ENCODE measurements at places on chromosomes 6 and 20.

DNA sequence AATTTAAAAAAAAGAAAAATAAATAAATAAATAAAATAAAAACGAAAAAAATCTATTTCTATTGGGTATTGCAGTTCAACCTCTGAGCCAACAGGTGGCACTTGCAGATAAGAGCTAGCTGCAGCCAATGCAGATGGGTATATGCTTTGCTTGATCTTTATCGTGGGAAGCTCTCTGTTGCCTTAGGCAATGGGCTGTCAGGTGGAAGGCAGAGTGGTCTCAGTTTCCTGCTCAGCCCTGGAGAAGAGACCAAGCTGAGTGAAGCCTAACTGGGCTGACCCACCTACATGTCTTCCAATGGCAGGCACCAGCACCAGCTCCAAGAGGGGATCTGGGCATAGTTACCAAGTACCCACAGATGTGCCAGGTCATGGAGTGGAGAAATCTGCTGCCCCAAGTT lies 95.0 kb downstream of the AK9 start:
- no peak for DNase-seq

DNA sequence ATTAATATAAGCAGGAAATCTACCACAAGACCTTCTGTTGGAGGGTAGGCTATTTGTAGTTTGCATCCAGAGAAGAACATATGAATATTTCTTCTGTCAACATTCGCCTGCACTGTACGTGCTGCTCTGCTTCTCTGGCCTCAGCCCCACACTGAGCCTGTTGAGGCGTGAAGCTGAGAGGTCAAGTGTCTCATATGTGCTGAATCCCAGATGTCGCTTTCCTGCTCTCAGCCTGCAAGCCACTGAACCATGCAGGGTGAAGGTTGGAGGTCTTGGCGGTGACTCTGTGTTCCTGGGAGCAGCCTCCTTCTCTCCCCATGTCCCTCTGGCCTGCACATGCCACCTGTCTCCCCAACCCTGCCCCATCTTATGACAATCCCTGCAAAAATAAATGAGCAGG lies 83.6 kb downstream of the TMEM170B start:
- no peak for DNase-seq

GRCh38 chr6:33856655-33857054 lies 52.9 kb upstream of the MLN start:
- peak; percentile 68 for DNase-seq

DNA sequence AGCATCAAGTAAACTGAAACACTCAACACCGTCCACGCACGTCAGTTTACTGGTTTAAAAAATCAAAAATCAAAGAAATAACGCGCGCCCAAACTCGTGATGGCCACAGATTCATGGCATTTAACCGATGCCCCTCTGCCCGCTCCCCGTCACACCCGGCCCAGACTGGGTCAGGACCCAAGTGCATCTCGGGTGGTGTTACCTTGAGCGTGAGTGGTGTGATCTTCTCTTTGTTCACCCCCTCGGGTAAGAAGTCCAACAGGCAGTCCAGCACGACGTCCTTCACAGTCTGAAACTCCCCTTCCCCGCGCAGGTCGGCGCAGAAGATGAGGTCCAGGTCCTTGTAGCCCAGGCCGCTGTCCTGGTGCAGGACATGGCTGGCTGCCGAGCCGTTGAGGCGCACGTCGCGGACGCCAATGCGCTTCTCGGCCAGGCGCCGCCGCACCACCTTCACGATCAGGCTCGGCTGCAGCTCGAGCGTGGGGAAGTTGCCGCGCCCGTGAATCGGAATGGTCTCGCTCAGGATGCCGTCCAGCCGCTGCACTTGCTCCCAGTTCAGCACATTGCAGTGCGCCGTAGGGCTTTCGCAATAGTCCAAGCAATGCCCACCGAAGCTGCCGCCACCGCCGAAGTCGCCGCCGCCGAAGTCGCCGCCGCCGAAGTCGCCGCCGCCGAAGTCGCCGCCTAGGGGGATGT lies 945 bp downstream of the TENT5A start:
- DNase-seq = peak; percentile 21

DNA sequence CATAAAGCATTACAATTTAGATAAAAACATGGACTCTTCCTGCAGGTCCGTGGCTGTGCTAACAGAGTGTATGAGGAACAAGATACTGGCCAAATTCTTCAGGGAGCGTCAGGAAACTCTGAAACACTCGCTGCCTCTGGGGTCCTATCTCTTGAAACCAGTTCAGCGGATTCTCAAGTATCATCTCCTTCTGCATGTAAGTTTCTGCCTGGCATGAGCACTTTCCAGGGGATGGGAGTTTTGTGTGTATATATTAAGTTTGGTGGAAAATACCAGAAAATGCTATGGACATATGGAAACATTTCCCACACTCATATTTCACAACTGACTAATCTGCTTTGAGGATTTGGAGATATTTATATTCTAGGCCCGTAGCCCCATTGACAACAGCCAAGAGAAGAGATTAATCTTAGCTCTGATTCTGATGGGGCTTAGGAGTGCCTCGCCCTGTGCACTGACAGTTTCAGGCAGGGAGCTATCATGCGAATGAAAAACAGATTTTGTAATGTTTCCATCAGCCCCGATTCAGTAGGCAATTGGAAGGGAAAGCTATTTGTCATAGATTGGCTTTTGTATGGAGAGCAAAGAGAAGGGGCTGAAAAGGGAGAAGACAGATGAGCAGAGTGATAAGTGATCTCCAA lies 64.7 kb upstream of the MTHFD1L start:
- no peak for DNase-seq

DNA sequence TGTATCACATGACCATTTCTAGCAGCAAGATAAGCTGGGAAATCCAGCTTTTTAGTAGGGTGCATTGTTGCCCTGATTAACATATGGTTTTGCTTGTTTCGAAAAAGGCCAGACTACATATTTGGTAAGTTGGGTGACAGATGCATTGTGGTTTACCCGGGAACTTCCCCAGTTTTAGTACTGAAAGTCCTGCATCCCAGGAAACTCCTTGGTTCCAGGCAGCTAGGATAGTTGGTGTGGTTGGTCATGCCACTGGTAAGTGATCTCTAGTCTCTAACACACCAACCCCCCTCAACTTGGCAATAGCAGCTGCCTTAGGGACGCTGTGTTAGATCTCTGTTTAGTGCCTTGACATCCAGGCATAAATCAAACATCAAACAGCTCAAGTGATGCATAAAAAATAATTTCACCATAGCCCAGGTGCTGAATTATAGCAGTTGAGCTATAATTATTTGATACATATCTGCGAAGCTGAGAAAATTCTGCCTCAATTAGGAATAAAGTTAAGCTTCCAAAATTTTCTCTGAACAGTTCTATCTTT lies 216.5 kb downstream of the TFAP2C start:
- no peak for DNase-seq

- DNase-seq = no peak
Measured at GRCh38 chr6:139430899-139431601, 56.6 kb upstream of the CITED2 start.

GRCh38 chr20:24406251-24406650 lies 63.2 kb upstream of the SYNDIG1 start:
- DNase-seq = no peak

DNA sequence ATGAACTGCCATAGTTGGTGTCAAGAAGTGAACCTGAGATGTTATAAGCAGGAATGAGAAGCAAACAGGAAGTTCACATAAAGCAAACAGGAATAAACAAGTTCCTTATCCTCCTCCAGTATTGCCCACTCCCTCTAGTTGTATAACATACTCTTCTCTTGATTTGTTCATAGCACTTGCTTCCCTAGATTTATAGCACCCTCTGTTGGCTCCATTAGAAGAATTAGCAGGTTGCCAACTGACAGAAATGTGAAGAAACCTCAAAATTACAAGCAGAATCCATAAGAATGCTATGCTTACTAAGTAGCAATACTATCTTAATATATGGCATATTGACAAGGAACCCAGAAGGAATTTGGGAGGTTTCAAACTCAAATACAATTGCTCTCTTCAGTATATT lies 195.4 kb downstream of the TBX18 start:
- DNase-seq = no peak

DNA sequence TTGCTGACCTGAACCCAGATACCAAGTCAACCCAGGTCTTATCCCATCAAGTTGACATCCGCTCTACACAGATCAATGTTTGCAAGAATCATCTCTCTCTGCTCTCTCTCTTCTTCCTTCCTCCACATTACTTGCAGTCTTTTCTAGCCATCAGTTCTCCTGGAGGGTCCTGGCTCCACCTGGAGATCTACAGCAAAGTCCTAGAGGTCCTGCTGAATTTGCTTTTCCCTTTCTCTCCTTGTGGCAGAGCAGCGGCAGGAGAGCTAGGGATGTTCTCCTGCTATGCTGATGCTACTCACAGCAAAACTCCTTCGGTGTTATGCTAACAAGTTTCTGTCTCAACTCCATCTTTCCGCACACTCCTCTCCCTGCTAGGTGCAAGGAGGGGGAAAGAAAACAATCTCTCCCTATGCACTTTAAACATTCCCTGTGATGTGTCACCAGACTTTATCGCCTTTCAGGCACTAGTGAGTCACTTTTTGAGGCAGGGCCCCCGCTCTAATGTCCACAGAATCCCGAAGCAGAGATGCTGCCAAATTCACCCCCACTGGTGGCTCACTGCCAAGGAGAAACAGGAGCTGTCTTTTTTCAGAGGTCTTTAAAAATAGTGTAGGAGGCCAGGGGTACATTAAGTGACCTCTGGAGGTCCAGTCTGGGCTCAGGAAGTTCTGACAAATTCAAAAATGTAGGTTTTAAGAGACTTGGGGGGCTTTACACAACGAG lies 62.6 kb downstream of the FAM50B start:
- DNase-seq = no peak

GRCh38 chr6:104771258-104771832 lies 88.4 kb downstream of the HACE1 start:
- peak; percentile 45 for DNase-seq

GRCh38 chr20:49268600-49269365 lies 9.1 kb downstream of the ZNFX1 start:
- DNase-seq = no peak

GRCh38 chr6:142561511-142562265 lies 259.9 kb downstream of the ADGRG6 start:
- DNase-seq = no peak

DNA sequence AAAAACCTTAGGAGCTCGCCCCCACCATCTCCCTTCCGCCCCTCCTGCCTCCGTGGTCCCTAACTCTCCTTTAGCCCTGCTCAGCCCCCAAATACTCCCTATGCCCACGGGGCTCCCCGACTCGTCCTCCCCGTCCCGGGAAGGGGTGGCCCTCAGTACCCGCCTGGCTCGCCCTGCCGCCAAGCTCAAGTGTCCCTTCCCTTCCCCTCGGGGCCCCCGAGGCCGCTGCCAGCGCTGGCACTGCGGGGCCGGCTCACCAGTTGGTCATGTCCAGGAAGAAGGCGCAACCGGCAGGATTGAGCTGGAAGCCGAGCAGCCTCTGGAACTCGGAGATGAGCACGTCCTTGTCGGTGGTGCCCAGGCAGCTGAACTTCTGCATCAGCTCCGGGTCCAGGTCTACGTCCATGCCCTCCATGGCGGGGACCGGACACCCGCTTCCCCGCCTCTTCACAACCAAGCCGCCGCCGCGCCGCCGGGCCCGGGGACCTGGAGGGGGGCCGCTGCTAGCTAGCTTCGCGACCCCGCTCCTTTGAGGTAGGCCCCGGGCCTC lies 303 bp downstream of the ILRUN start:
- DNase-seq = no peak

DNA sequence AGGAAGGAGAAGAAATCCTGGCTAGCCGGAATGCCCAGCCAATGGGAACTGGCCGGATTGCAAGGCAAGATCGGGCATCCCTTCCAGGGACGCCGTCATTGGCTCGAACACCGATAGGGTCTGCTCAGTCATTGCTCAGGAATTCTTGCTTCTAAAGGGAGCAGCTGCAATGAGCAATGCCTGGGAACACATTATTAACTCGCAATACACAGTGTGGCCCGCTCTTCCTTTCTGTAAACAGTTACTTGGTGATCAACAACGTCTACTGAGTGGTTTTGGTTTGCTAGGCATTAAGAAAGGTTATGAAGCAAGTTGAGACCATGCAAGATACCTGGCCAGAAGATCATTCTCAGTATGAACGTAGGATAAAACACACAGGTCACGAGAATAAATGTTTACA lies 165.4 kb upstream of the CITED2 start:
- DNase-seq = no peak

DNA sequence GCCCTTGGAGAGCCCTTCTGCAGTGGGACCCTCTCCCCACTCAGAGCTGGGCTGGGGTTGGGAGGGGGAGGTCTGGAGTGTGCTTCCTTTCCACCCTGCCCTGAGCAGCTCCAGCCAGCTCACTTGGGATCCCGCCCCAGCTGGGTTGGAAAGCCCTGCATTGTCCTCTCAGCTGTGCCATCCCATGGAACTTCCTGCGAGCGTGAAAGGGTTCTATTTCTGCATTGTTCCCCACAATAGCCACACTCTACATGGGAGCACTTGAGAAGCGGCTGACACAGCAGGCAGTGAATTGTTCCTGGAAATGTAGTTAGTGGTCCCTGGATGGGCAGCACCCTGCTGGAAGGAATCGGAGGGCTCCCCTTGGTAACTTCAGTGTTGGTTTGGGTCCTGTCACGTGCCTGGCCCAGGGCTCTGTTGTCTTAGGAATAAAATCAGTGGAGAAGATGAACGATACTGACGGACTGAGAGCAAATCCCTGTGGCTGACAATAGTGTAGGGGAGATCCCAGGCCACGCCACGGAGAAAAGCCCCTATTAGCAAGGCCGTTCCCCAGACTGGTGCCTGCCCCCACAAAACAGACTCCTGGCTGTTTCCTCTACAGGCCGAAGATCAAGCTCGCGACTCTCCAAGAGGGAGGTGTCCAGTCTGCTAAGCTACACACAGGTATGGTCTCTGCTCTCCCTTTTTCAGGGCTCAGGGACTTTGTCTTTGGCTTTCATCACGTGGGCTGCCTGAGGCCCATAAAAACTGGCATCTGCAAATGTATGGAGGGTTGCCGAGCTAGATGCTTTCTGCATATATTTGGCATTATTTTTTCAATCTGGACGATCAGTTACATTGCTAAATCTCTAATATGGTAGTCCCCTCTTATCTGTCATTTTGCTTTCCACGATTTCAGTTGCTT lies 18.8 kb downstream of the DNMT3B start:
- no peak for DNase-seq

DNA sequence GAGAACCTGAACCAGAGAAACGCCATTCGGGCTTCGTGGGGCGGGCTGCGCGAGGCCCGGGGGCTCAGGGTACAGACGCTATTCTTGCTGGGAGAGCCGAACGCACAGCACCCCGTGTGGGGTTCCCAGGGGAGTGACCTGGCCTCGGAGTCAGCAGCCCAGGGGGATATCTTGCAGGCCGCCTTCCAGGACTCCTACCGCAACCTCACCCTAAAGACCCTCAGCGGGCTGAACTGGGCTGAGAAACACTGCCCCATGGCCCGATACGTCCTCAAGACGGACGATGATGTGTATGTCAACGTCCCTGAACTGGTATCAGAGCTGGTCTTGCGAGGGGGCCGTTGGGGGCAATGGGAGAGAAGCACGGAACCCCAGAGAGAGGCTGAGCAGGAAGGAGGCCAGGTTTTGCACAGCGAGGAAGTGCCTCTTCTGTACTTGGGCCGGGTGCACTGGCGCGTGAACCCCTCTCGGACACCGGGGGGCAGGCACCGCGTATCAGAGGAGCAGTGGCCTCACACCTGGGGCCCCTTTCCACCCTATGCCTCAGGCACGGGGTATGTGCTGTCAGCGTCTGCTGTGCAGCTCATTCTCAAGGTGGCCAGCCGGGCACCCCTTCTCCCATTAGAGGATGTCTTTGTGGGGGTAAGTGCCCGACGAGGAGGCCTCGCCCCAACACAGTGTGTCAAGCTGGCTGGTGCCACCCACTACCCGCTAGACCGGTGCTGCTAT lies 904 bp downstream of the B3GALT4 start:
- DNase-seq = peak; percentile 30

- DNase-seq = no peak
Measured at GRCh38 chr20:20759132-20759531, 46.7 kb upstream of the RALGAPA2 start.
